Activated T-helper 1 cell treated with anti-CD3 and anti-CD28 coated beads, Interleukin-2, amount 50 U/mL, for 16 hours (primary cell): ENCODE measurements at places on chromosomes 3 and 15.

- no peak for DNase-seq
Measured at GRCh38 chr3:182979103-182979673, 1.1 kb downstream of the DCUN1D1 start.

- no peak for DNase-seq
Measured at GRCh38 chr3:48575366-48575765, 11.8 kb upstream of the UCN2 start.

DNA sequence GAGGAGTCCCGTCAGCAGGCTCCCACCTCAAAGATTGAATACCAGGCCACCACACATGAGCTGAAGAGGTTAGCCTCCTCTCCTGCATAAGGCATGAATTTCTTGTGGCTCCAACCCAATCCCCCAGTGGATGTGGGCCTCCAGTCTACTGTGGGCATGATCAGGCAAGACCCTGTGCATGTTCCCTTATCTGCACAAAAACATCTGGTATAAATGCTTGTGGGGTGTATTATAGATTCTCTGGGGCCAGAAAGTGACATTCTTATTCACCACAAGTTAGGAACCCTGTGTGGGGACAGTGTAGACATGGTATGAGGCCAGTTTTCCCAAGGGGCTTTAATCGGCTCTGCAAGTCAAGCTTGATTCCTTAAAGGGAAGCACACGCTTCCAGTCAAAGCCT, 18.2 kb upstream of the UBP1 start:
- DNase-seq = no peak

GRCh38 chr15:43771816-43772215, 5.0 kb downstream of the ELL3 start:
- DNase-seq = no peak

DNA sequence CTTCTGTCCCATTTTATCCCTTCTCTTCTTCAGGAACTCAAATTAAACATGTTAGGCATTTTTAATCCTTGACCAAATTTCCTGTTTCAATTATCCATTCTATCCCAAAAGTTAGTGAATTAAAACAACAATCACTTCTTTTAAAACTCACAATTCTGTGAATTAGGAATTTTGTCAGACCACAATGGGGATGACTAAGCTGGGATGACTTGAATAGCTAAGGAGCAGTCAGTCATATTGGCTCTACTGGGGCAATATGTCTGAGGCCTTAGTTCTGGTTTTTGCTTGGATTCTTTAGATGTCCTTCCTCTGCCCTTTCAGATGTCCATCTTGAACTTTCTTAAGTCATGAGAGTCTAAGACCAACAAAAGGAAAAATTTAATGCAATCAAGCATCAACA, 178.2 kb upstream of the TGFBR2 start:
- no peak for DNase-seq

GRCh38 chr3:128237348-128238183, 84.3 kb downstream of the EEFSEC start:
- DNase-seq = no peak

GRCh38 chr3:11379238-11379823, 107.1 kb downstream of the ATG7 start:
- no peak for DNase-seq

GRCh38 chr15:77251662-77252061, 168.2 kb downstream of the PEAK1 start:
- no peak for DNase-seq

- DNase-seq = no peak
Measured at GRCh38 chr15:69491038-69491505, 38.5 kb downstream of the RPLP1 start.

DNA sequence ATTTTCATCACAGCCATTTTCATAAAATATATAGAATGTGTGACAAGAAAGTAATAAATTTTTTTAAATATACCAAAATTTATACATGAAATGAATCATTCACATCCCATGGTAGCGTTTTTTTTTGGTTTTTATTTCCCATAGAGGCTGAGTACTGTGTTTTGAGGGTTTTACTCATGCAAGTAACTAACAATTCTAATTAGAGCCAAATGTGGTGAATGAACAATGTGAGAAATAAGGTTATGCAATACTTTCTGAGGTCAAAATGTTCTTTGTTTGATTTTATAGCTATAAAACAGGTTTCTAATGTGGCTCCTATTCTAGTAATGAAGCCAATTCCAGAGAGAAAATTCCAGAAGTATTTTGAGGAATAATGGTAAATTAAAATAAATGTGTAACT, 386.8 kb downstream of the TBC1D5 start:
- DNase-seq = no peak

DNA sequence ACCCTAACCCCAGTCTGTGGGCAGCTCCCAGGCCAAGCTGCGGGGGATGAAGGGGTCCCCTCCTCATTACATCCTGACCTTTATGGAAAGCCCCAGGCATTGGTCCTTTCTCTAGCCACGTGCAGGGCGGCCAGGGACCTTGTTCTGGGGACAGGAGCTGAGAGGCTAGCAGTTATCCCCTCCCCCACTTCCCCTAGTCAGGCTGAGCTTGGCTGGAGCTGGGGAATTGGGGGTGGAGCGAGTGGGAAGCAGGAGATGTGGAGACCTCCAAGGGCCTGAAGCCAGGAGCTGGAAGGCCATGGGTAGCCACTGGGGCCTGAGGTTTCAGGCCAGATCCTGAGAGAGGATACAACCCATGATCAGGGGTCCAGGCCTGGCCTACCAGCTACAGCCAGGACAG, 45.8 kb downstream of the DNAH1 start:
- DNase-seq = no peak

- no peak for DNase-seq
Measured at GRCh38 chr15:86237111-86237500, 157.4 kb downstream of the AGBL1 start.

DNA sequence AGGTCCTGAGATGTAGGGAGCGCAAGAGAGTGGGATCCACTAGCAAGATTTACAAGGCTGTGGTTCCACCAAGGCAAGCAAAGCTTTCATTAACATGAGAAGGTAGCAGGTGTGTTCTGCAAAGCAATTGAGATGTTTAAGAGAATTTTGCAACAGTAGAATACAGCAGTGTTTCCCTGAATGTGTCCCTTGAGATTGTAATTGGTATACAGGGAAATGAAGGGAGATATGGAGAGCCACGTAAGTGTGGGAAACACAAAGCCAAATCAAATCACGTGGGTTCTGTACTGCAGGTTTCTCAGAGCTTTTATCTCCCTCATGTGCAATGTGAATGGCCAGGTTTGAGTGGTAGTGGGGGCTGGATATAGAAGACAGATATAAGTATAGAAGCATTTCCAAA, 67.3 kb downstream of the ATG7 start:
- no peak for DNase-seq

DNA sequence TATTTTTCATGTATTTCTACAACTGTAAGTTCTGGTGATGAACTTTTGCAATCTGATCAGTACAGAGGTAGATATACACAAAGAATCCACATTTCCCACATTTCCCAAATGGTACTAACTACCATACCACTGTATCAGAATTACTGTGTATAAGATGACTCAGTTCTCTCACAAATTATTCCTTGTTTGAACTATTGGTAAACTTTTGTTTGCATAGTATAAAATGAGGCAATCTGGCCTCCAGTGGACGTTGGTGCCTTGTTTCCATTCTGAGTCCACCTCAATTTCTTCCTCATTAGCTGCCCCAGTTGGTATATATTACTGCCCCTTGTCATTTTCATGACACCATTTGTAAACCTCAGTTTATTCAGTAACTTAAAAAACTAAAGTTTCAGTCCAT, 38.5 kb downstream of the SPTSSB start:
- DNase-seq = no peak

DNA sequence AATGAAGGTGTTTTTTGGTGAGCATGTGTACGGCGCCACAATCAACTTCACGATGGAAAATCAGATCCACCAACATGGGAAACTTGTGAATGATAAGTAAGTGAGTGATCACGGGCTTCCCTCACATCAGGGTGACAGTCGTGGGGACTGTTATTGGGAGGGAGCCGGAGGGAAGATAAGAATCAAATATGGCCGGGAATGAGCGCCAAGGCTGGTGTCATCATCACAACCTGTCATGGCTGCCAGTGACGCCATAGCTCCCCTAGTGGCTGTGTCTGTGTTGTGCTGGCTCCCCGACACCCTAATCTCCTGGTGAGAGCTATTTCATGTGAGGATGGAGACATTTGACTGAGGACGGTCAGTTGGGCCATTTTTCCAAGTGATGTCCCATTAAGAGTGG, 168.5 kb downstream of the SV2B start:
- DNase-seq = no peak

DNA sequence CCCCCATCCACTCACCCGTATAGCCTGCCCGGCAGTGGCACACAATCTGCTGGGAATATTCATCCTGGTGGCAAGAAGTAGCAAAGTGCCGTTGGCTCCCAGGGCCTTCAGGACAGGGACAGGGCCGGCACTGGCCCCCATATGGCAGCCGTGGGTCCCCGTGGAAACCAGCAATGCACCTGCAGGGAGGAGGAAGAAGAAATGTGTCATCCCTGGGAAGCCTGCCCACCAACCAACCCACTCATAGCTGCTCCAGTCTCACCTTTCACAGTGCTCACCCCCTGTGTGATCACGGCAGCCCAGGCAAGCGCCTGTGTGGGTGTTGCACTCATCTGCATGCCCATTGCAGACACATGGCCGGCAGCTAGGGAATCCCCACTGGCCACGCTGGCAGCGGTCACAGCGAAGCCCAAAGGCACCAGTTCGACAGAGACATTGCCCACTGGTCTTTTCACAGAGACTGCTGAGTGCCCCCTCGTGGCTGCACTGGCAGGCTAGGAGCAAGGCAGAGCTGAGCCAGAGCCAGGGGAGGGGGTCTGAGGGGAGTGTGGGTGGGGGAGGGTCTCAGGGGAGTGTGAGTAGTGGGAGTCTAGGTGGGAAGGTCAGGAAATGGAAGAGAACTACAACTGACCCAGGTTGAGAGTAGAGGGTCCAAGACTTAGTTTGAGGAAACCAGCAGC, 4.5 kb upstream of the USP19 start:
- no peak for DNase-seq

- DNase-seq = no peak
Measured at GRCh38 chr3:46102780-46103130, 75.5 kb upstream of the XCR1 start.

DNA sequence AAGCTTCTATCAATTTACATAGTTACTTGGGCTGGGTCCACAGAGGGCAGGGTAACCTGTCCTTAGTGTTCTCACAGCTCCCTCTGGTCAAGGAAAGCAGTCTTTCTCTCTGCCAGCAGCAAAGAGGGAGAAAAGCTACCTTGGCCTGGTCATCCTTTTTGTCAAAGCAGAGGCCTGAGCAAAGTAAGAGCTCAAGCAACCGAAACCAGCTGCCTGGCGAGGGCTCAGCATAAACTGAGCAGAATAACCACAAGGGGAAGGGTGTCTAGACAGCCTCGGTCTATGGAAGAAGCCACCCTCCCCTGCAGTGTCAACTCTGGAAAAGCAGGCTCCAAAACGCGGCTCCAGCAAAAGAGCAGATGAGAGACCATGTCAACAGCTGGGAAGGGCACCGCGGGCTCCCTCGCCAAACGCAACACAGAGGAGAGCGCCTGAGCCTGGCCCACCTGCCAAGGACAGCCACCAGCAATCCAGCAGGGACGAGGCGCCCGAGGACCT, 17.4 kb downstream of the LRIG1 start:
- no peak for DNase-seq

DNA sequence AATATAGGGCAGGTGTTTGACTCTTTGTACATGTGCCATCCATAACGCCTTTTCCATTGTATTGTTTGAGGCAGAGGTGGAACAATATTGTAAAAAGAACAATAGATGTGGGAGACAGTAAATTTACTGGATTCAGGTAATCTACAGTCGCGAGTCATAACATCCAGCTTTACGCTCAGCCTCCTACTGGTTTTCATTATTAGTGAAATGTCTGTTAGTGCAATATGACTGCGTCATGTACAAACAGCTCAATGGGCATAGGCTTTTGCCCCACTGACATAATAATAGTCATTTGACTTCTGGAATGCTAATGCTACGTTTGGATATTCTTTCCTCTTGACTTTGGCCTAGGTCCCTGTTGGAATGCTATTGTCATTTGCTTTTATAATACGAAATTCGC, 9.5 kb downstream of the CACNA2D3 start:
- no peak for DNase-seq

GRCh38 chr3:188608401-188608800, 454.4 kb downstream of the LPP start:
- DNase-seq = no peak

- DNase-seq = no peak
Measured at GRCh38 chr3:71450162-71450561, 133.4 kb downstream of the FOXP1 start.

- no peak for DNase-seq
Measured at GRCh38 chr3:23341147-23341838, 138.2 kb downstream of the UBE2E2 start.

GRCh38 chr3:20344400-20344959, 158.5 kb upstream of the SGO1 start:
- DNase-seq = no peak

GRCh38 chr15:78951841-78952238, 7.0 kb upstream of the CTSH start:
- DNase-seq = no peak

DNA sequence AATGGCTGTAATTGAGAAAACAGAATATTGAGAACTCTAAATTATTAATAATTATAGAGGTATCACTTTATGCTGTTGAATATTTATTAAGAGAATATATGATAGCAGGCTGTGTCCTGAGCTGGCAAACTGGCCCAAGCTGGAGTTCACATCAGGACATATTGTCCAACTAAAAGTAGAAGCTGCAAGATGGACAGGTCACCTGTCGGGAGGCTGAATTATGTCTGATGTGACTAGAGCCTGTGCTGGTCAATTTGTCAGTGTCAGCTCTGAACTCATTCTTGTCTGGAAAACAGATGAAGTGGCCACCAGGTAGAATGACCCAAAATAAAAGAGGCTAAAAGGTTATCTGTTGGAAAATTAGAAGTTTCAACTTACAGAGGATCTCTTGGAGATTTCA, 392.2 kb downstream of the LRTM1 start:
- no peak for DNase-seq

GRCh38 chr3:50164984-50165909, 10.1 kb downstream of the SEMA3F start:
- no peak for DNase-seq

DNA sequence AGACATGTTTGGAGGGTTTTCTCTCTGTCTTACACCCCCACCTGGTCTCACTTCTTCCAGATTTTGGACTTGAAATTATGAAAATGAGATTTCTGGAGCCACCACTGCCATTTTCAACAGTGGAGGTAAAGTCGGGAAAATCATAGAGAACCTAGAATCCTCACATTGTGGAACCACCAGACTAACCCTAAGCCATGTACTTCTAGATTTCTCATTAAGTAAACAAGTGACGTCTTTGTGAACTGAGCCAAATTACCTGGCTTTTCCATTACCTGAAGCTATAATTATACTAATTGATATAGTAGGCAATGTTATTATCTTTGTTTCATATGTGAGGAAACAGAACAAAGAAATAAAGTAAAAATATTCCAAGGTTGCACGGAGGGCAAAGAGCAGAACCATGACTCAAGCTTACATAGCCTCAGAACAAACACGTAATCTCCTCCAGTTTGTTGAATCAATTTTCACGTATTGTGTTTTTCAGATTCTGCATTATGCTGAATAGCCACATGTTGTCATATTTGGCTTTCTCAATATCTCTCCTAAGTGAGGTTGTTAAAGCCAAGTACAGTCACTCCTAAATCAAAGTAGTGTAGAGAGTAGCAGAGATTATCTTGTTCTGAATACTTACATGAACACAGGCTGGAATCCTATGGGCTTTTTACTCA, 101.3 kb upstream of the CMC1 start:
- no peak for DNase-seq

GRCh38 chr15:90620379-90621067, 90.8 kb downstream of the CRTC3 start:
- no peak for DNase-seq

- peak; percentile 2 for DNase-seq
Measured at GRCh38 chr15:64430000-64430735, 30.2 kb upstream of the ZNF609 start.
